ENCODE measurements at places on chromosomes 4 and X.

- no peak for DNase-seq
Observed at GRCh38 chr4:5791654-5792053, 80.7 kb downstream of the EVC start.

- DNase-seq = no peak
Observed at GRCh38 chr4:17155486-17155885, 257.0 kb upstream of the LDB2 start.

DNA sequence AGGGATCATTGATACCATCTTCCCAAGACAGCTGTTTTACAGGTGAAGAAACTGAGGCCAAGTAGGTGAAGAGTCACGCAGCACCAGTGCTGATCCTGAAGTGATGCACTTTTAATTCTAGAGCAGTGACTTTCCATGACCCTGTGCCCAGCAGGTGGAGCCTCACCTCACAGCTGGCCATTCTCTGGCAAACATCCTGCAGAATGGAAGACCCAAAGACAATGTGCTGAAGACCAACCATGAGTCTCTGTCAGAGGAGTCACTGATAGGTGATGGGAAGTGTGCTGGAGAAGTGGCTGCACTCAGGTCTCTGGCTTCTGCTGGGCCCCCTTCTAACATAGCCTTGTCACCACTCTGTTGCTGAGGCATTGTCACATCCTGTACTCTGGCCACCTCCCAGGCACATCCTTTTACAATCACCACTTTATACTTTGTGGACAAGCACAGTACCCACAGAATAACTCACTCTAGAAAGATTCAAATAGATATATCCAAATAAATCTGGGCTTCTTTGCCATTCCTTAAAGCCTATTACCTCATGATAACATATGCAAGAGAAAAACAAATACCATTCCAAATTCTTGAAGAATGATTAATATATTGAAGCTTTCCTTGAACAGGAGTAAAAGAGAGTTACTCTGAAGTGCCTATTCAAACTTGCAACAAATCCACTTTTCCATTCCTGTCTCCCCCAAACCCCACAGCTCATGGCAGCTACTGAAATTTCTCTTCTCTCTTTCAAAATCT is 64.1 kb upstream of the SCOC start:
- DNase-seq = no peak

DNA sequence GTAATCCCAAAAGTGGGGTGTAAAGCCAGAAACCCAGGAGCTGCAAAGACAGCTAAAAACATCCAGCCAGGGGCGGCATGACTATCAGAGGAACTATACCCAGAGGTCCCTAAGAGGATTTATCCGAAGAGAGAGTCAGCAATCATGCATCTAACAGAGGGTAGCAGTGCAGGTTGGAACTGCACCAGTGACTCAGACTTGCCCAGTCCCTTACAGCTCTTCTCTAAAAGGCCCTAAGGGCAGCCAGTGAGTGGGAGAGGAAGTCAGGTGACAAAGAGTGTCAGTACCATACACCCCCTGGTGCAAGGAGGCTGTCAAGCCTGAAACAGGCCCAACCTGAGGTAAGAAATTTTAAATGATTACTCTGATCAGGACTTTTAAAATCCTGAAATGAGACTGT is 88.1 kb downstream of the CAMK2D start:
- DNase-seq = no peak

DNA sequence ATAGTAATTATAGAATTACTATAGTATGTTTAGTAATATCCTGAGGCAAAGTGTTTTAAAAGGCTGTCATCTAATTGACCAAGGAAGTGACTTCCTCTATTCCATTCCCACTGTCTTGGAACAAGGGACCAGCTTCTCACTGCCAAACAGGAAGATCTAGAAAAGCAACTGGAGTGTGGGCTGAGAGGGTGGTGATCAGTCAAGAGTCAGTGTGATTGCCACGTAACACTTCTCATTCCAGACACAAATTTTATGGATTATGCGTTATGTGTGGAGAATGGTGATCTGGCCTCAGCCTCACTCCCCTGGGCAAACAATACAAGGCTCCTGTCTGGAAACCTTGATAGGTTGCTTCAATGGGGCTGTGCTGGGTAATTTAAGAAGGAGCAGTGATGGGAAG is 60.0 kb downstream of the RRAGB start:
- no peak for DNase-seq

- DNase-seq = no peak
Observed at GRCh38 chr4:37687194-37687562, 1.0 kb upstream of the RELL1 start.

DNA sequence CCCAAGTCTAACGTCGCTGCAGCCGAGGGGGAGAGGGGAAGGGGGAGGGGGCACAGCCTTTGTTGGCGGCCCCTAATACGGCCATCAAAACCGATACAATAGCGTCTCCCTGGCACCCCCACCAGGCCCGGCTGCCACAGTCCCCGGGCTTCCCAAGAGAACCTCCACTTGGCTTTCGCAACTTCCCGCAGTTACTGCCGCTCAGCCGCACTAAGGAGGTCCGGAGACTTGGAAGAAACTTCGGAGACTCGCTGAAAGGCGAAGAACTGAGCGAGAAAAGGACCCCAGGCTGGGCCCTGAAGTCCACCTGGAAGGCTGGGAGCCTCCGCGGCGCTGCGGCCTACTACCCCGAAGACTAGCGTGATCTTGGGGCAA is 2.8 kb downstream of the NKX6-1 start:
- no peak for DNase-seq

GRCh38 chrX:137062915-137063617 is 29.3 kb upstream of the GPR101 start:
- DNase-seq = no peak

DNA sequence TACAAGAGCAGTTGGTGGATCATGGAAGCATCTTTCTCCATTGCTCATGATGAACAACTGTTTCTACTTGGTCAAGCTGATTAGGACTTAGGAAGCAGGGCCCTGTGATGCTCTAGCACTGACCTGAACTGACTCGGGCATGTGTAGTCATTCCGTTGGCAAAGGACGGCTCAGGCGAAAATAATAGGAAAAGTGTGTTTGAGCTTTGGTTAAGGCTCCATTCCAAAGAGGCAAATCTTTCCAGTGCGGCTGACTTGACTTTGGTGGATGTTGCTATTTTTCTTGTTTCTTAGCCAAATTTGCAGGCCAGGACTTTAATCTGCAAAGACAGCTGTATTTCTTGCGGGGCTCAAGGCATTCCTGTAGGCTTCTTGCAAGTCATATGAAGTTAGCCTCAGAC is 39.5 kb downstream of the ZNF518B start:
- no peak for DNase-seq

GRCh38 chrX:118212817-118213183 is 96.2 kb upstream of the KLHL13 start:
- DNase-seq = no peak

DNA sequence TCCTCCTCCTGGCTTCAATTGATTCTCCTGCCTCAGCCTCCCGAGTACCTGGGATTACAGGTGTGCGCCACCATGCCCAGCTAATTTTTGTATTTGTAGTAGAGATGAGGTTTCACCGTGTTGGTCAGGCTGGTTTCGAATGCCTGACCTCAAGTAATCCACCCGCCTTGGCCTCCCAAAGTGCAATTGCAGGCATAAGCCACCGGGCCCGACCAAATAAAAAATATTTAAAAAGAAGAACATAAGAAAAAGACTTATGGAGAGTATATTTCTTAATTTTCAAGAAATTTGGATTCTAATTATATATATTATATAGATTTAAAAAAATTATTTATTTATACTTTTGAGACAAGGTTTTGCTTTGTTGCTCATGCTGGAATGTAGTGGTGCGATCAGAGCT is 29.8 kb downstream of the N4BP2 start:
- no peak for DNase-seq

GRCh38 chr4:25330905-25331808 is 18.6 kb downstream of the ZCCHC4 start:
- DNase-seq = no peak

GRCh38 chr4:4762909-4763821 is 96.3 kb upstream of the MSX1 start:
- DNase-seq = no peak

DNA sequence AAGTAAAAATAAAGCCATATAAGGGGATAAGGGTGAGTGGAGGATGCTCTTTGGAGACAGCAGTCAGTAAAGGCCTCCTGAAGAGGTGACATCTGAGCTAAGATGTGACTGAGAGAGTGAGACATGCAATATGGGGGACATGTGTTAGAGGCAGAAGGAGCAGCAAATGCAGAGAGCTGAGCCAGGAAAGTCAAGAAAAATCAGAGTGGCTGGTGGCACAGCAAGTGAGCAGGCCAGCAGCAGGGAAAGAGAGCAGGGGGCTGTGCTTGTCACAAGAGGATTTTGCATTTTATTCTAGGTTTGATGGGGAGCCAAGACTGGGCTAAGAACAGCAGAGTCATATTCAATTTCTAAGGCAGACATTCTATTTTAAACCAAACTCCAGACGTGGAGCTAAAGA is 394.5 kb downstream of the KCNIP4 start:
- no peak for DNase-seq

DNA sequence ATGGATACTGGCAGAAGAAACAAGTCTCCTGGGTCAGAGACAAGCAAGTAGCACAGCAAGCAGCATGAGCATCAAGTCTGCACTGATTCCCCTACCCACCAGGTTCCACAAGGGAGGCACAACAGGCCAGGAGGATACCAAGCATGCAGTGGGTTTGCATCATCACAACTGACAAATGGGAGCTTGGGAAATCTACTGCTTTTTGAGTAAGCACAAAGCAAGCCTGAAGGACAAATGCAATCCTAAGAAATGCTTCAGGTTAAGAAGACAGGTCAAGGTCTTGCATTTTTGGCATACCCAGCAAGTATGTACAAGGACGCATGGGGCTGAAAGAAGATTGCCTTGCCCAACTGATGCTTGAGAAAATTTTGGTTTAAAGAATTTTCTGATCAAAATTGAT is 279.6 kb downstream of the PDGFC start:
- DNase-seq = no peak

DNA sequence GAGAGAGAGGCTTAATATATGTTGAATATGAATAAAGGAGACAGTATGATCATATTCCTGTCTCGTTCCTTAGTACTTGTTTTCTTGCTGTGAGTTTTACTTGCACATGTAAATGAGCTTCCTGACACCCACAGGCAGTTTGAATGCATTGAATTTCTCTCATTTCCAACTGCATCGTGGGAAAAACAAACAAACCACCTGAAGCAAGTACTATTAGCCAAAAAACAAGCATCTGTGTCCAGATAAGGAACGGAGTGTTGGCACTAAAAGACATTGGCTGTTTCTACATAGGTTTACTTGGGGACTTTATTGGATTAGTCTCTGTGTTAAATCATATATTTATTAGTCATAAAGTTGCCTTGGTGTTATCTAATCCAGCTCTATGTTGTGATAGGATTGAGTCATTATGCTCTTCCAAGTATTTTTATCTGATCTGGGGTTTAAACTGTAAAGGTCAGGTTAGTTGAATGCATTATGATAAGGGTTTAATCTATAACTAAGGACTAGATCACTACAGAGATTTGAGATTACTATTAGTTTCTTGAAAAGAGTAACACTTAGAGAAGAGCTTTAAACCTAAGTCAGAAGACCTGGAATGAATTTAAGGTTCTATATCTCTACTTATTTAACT is 339.0 kb upstream of the SPANXN4 start:
- no peak for DNase-seq

DNA sequence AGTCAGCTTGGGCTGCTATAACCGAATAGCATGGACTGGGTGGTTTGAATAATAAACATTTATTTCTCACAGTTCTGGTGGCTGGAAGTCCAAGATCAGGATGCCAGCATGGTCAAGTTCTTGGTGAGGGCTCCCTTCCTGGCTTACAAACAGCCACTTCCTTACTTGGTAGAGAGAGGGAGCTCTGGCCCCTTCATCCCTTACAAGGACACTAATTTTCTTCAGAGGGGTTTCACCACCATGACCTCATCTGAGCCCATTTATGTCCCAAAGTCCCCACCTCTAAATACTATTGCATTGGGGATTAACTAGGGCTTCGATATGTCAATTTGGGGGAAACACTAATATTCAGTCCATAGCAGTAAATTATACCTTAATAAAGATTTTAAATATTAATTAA is 61.8 kb downstream of the CLNK start:
- no peak for DNase-seq

DNA sequence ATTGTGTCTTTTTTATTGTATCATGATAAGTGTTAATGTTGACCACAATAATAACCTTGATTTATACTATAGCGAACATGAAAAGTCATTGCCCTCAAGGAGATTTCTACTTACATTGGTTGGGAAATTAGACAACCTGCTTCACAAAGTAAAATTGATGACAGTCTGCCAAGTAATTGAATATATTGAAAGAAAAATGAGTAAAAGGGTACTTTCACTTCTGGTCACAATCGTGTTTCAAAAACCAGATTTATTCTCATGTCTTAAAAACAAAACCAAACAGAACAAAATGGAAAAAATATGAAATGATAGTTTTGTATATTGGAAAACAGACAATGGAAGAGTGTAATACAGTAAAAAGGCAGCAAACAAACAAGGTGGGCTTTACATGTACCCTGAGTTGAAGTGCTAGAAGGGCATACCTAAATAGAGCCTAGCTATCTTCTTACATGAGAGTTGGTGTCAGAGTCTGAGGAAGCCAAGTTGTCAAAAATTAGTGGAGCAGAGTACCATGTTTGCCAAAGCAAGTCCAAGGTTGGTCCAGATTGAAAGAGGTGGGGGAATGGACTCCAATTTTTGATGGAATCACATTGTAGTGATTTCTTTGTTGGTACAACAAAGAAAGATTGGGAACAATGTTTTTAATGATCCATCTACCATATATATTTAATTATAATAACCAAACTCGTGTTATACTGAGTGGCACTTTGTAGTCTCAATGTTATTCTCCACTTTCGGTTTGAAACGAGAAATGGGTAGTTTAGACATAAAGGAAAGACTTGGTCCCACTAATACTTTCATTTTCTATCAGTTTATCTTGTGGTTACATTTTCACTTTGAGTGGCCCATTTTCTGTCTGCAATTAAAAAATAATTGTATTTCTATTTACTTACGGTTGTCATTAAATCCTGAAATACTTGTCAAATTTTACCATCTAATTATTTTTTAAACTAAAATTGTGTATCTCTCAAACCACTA is 775.6 kb downstream of the STIM2 start:
- no peak for DNase-seq

GRCh38 chrX:136546371-136546781 is 14.4 kb downstream of the VGLL1 start:
- DNase-seq = peak; percentile 8

GRCh38 chrX:38805432-38806389 is 4.5 kb downstream of the MID1IP1 start:
- peak; percentile 58 for DNase-seq

GRCh38 chrX:45952030-45952429 is 593.2 kb downstream of the ZNF674 start:
- no peak for DNase-seq
